ENCODE measurements at places on chromosomes 13 and 19.

GRCh38 chr19:43731846-43732245 is 16.0 kb downstream of the IRGC start:
- no peak for DNase-seq

DNA sequence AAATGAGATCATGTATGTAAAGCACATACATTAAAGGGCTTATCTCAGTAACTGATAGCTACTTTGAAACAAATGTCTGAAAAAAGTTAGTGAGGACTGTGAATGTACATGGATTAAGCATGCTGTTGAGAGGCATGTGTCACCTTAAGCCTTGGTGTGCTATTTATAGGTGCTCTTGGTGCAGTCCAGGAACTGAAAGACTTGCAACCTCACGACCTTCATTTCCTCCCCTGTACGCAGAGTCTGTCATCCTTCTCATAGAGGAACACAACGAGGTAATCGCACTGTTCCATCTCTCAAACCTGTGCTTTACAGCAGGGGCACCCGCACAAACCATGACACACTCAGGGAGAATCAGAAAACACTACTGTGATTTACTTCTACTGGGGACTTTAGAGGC is 65.6 kb downstream of the UFM1 start:
- DNase-seq = peak; percentile 1

DNA sequence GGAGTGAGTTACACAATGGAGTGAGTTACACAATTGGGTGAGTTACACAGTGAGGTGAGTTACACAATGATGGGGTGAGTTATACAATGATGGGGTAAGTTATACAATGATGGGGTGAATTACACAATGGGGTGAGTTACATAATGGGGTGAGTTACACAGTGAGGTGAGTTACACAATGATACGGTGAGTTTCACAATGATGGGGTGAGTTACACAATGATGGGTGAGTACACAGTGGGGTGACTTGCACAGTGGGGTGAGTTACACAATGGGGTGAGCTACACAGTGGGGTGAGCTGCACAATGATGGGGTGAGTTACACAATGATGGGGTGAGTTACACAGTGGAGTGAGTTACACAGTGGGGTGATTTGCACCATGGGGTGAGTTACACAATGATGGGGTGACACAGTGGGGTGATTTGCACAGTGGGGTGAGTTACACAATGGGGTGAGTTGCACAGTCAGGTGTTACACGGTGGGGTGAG is 52.5 kb upstream of the GAS6 start:
- no peak for DNase-seq

- DNase-seq = no peak
Measured at GRCh38 chr19:32257326-32258073, 87.9 kb upstream of the ZNF507 start.

DNA sequence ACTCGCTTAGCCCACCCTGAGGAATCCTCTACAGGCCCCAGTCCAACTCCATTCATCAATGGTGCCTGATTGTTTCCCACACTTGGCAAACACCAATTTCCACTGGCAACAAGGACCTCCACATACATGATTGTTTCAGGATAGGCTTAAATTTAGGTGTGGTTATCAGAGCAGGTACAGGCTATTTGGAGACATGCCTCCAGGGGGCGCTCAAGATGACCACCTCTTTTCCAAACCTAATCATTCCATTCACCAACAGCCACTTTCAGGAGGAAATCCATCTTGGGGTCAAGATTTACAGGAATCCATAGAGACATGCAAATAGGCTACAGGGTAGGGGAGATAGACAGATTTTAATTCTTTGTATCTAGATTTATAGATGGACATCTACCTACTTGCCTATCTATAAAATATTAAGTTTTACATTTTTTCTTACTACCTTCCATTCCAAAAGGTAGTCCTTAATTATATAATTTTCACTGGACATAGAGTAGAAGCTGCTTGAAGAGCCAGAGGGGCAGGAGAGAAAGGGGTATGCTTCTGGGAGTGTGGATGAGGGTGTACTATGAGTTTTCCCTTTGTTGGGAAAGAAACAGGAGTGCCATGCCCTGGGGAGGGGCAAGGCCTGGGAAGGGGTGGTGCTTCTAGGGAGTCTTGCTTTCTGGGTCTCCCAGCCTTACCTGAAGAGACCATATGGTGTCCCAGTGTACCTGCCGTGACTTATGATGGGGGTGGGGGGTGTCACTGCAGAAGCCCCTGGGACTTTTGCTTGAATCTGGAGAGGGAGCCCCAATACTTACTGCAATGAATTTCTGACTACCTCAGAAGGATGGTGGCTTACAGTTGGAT is 14.1 kb upstream of the PCDH8 start:
- no peak for DNase-seq

GRCh38 chr13:21242236-21242635 is 65.8 kb downstream of the MRPL57 start:
- DNase-seq = no peak

GRCh38 chr13:26557393-26558073 is at the start of gene WASF3:
WASF3 (plus strand) TSS chr13:26557683; CDS start chr13:26642271, 84,588 bp downstream.
- DNase-seq = peak; percentile 96

DNA sequence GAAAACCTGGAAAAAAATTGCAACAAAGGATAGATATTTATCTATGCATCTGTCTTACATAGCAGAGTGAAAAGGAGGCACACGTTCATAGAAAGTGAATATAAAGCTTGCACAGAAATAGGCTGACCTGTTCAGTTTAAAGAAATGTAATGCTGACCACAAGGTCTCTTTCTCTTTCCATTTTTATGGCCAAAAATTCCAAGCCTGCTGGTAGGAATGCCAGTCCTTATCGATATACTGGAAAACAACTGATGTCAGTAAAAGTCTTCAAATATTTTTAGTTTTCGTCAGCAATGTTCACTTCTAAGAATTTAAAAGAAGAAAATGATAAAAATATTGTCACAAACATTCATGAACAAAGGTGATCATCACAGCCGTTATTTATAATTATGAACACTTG is 59.0 kb upstream of the MCF2L start:
- no peak for DNase-seq

- no peak for DNase-seq
Measured at GRCh38 chr19:52961981-52962380, 700 bp downstream of the ZNF816 start.

DNA sequence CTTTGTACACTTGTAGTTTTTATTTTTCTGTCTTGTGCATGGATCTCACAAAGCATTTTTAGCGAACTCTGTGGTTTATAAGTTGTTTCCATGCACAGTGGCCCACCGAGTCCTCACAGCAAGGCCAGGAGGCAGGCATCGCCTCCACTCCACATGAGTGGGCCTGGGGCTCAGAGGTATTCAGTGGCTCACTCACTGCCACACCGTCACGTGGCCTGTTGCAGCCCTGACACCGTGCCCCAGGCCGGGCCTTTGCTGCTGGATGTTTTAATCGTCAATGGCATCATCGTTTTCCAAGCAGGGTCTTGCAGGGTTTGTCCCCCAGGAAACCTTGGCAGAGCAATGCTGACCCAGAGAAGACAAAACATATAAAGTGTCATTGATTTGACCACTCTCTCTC is 59.8 kb downstream of the SPACA7 start:
- DNase-seq = no peak

DNA sequence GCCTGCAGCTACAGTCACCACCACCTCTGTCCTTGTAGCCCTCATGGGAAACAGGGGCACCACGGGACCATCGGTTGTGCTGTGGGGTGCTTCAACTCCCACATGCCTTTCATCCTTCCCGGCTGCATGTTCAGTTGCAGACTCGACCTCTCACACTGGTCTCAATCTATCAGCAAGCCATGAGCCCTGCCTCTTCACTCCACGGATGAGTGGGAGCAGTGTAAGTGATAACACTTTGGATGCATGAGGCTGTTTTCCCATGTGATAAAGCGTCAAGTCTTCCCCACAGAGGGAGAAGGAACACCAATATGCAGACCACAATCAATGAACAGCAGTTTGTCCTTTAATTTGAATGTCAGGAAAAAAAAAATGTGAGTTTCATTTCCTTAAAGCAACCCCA is 12.2 kb downstream of the SERP2 start:
- no peak for DNase-seq

- no peak for DNase-seq
Measured at GRCh38 chr19:41734585-41734984, 20.7 kb upstream of the CEACAM6 start.

- no peak for DNase-seq
Measured at GRCh38 chr13:38755793-38756192, 68.9 kb downstream of the FREM2 start.

GRCh38 chr19:57389730-57390598 is at the start of gene ZNF548:
ZNF548 (plus strand) TSS chr19:57389854; CDS start chr19:57390100, 246 bp downstream.
- DNase-seq = peak; percentile 92

Measured in germinal center (tissue), 1 donor.